ENCODE measurements at places on chromosomes 12 and 14.

GRCh38 chr14:64089920-64090319 lies 204.3 kb downstream of the ESR2 start:
- DNase-seq: no peak

- DNase-seq: no peak
Measured at GRCh38 chr14:87411370-87411769, 581.6 kb downstream of the GALC start.

- peak; percentile 66 for DNase-seq
Measured at GRCh38 chr14:62209287-62209899, 447.2 kb downstream of the SNAPC1 start.

GRCh38 chr12:75526655-75527511 lies 15.5 kb upstream of the KRR1 start:
- peak; percentile 47 for DNase-seq

DNA sequence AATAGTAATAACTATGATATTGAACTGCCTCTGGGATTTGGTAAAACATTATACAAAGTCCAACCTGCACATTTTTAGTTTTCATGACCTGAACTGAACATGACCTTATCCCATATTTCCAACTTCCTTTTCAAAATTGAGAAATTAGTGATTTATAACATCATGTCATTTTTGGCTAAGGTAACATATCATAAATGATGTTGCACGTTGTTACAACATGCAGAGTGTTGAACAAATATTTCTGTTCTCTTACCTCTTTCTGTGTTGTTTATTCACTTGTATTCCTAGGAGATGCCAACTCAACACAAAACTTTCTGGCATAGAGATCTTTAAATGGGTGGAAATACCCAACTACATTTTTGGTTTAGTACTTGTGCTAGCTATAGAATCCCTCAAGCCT lies 496.0 kb downstream of the SLC6A15 start:
- DNase-seq: no peak

DNA sequence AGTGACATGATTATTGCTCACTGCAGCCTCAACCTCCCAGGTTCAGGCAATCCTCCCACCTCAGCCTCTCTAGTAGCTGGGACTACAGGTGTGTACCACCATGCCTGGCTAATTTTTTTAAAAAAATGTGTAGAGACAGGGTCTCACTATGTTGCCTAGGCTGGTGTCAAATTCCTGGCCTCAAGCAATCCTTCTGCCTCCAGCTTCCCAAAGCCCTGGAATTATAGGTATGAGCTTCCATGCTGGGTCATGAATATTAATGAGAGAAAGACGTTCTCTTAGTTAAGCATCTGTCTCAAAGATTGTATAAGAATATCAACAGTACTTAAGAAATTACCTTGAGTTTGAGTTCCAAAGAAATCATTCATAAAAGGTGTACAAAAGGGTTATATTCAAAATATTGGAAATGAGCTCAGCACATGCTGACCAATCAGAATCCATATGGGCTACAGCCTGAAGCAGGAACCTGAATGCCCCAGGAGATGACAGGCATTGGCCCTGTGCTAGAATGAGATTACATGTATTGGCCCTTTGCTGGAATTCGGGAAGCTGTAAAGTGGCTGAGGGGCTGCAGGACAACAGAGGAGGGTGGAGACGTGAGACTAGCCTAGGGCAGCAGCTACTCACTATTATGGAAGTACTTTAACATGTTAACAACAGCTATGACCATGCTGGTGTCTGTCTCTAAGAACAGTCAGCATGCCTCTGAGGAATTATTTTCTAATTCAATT lies 157.0 kb upstream of the CPNE8 start:
- DNase-seq: no peak

GRCh38 chr14:91220581-91221000 lies 23.9 kb downstream of the GPR68 start:
- DNase-seq: no peak

DNA sequence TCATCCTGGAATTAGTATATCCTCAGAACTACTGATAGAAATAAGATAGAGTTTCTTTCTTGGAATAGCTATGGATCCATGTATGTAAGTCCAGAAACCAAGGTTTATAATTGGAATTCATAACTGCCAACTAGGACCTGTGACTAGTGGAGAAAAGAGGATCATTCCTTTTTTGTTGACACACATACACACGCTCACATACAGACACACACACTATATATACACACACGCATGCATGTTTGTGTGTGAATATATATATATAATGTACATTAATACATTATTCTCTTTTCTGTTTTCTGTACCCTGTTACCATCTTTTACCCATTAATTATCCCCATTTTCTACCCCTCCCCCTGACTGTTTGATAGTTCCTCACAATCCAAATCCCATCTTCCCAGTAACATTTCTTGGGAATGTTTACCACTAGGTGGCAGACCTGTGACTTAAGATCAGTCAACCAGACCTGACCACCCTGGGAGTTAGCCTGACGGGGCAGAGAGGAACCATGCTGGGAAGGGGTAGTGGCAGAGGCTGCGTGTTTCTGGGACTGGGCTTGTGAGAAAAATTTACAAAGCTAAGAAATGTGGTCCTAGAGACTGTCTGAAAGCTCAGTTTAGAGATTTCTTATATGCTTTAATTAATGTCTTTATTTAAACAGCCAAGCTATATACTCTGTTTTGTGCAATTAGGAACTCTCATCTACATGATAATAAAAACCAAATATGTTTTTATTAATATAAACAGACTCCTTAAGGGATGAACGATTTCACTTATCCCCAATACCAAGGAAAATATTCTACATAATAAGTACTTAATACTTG lies 308.0 kb downstream of the PPFIA2 start:
- peak; percentile 71 for DNase-seq

DNA sequence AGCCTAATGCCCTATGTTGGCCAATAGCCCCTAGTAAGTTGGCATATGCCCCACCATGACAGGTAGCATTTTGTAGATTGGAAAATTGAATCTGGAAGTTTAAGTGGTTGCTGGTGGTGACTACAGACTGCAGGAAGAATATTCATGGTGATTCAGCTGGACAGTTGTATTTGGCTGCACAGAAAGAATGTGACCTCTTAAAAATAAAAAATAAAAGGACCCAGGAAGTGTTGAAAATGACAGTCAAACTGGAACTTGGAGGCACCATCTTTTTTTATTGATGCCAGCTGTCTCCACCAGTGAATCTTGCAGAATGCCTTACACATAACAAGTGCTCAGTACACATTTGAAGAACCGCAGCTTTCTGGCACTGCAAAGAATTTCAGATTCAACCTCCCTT lies 73.9 kb downstream of the PRMT8 start:
- DNase-seq: no peak

DNA sequence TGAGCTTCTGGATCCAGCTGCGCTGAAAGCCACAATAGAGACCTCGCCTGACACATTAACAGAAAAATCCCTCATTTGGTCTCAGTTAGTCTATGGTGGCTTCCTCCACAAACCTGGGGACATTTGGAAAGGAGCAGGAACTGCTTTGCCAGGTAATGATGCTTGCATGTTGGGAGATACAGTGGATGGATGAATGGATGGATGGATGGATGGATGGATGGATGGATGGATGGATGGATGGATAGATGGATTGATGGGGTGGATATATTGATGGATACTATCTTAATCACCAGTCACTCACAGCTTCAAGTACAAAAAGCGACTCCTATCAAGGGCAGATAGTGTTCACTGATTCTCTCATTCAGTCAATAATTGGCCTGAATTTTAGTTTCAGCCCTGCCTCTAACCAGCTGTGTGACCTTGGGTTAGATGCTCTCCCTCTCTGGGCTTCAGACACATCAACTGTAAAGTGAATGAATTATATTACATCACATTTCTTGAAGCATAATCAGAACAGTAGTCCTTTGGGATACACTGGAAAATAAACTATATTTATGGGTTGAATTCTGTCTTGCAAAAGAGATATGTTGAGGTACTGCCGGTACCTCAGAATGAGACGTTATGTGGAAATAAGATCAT lies 29.3 kb downstream of the MAP1LC3B2 start:
- DNase-seq: no peak

- DNase-seq: peak; percentile 20
Measured at GRCh38 chr14:65002586-65003210, 16.0 kb downstream of the FNTB start.

DNA sequence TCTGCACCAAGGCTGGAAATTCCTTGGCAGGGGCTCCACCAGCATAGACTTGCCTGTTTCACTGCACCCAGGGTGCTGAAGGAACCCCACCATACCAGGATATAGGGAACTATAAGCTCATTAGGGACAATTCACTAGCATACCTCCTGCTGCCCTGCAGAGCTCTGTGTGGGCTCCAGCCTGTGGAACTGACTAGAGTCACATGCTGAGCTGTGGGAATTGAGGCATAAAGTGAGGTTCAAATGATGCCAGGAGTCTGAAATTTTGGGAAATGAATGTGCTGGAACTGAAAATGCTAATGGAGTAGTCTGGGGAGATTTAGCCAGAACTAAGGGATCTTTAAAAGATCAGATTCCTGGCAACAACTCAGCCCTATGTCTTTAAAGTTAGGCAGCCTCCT lies 7.3 kb upstream of the EMP1 start:
- DNase-seq: no peak

DNA sequence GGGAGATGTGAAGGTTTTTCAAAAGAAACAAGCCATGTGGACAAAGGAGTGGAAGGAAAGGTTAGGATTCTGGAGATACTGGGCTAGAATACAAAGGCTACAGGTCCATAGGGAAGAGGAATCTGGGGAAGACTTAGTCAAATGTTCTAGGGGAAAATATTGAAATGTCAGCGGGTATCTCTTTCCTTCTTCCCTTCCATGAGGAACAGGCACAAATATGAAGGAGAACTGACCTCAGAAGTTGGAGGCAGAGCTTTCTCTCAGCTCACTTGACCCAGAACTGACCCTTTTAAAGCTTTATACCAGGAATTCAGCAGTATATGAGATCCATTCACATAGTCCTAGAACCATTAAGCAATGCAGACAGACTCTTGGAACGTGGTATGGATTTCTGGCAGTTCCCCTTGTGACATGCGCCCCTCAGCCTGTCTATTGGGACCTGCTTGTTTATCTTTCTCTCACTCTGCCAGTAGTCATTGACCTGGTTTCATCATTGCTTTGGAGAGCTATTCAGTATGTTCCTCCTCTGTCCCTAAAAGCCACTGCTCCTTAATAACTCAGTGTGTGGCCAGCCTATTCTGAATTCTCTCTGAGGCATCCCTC lies 43.0 kb upstream of the GSG1 start:
- DNase-seq: no peak

- DNase-seq: no peak
Measured at GRCh38 chr12:57129889-57130288, 1.6 kb downstream of the LRP1 start.

DNA sequence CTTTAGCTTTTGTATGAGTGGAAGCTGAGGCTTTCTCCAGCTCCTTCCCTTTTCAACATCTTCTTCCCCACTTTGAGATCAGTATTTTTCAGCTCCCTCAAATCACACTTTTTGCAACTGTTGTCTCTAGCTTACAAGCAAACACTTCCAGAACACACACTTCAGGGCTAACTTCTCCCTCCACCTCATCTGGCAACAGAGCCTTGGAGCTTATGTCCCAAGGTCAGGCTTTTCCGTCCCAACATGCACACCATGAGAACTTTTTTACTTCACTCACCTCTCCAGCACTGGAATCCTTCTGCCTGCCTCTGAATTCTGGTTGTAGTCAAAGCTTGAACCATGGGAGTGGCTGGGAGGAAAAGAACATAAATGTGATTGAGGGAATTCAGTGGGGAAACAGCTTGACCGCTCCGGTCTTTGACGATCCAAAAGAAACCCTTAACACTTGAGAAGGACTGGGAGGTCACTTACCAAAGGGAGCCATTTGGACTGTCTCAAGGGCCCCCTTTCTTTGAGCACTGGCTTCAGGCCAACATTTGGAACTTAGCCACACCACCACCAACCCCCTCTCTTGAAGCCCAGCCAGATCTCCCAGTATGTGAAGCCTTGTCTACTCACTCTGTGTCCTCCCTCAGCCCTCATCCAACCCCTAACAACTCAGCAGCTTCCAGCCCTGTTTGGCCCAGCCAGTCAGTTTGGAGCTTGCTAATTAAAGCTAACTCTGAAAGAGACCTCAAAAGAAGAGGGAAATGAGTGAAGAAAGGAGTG lies 3.9 kb upstream of the BLOC1S1 start:
- DNase-seq: no peak

- no peak for DNase-seq
Measured at GRCh38 chr12:75099210-75099609, 110.4 kb downstream of the KCNC2 start.

DNA sequence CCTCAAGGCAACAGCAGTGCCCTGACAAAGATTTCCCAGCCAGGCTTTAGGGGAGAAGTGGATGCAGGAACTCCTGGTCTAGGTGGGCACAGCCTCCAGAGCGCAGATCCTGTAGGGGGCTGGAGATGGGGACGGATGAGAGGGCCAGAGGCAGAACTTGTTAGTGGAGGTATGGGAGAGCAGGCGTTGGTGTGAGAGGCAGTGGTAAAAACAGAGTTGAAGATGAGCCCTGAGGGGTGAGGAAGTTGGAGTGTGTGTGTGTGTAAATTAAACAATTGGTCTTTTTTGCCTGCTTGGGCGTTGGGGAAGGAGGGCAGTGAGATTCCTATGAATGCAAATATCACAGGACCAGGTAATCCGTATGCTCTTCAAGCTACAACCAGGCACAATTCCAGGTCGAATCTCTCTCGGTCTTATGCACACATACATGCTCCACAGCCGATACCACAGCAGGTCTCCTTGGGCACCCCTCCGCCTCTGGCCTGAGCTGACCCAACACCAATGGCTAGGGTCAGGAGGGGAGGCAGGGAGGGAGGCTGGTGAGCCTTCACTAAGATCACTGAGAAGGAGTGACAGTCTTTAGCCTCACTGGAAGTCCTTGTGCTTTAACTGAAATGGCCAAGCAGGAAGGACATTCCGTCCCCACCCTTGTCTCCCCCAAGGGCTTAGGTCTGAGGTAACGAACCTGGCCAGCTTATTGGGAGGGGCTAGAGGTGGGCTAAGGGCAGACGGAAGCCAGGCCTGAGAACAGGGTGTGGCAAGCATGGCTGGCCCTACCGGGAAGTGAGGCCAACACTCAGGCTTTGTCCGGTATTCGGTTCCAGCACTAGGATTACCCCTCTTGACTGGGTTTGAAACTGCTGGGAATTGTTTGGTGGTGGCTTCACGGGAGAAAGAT lies 1.5 kb upstream of the KRT7 start:
- no peak for DNase-seq

GRCh38 chr12:6534695-6534944 lies 303 bp downstream of the GAPDH start:
- DNase-seq: no peak

GRCh38 chr12:97404543-97404942 lies 58.1 kb upstream of the RMST start:
- DNase-seq: peak; percentile 22

Data from A172 (cell line).